ENCODE measurements at places on chromosomes 12 and 14. TPM values are rescaled to one million over a fixed set of nuclear protein-coding genes. Genes with fewer than 3 reads are reported as not detected.

The TUBA1A gene
- 37.7 TPM for total RNA-seq

The TAS2R30 gene
- 3.9 TPM for total RNA-seq

The POU6F1 gene
- total RNA-seq = 7.3 TPM

The MGAT4C gene
- total RNA-seq = not detected

The LRTM2 gene
- not detected for total RNA-seq

The CD4 gene
- total RNA-seq = 244 TPM

The CLEC1A gene
- total RNA-seq = not detected

The ADAM21 gene
- total RNA-seq = 0.39 TPM

The DBX2 gene
- total RNA-seq = not detected

The DPY19L2 gene
- not detected for total RNA-seq

Measured in activated naive CD4-positive, alpha-beta T cell treated with anti-CD3 and anti-CD28 coated beads, Interleukin-2, amount 50 U/mL, for 72 hours (primary cell).